Mammary epithelial cell (primary cell): ENCODE measurements at places on chromosomes 2 and 18.
A peak's percentile ranks its signal among the peaks of the same experiment; 100 is the strongest.

DNA sequence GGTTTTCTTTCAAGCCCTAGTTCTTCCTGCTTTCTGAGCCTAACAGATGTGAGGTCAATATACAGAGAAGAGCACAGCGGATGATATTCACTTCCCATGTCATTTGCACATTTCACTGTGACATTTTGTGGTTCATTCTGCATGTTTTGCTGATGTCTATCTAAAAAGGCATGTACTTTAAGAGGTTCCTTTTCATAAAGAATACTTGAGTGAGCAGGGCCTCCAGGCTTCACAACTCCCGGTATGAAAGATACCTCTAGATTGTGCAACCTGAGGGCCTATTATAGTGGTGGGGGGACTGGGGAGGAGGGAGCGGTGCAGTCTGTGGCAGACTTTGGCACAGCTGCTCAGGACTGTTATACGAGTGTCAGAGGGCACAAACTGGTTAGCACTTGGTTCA is 54.6 kb downstream of the CPO start:
- no peak for DNase-seq

GRCh38 chr18:42025974-42026625 is 71.1 kb downstream of the PIK3C3 start:
- no peak for DNase-seq

DNA sequence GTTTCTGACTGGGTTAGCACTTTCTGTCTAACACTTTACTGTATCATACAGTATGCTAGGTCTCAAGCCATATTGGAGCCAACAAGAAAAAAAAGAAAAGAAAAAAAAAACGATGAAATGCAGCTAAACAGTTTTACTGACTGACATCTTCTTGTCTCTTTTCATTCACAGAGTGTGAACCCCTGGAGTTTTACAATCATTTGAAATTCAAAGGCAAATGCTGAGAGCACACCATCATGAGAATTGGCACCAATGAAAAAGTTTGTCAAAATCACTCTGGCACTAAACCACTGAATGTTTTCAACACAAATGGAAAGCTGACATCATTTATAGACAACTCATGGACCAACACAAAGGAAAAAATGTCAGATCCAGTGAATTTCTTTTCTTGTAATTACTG is 513.3 kb downstream of the LRRTM4 start:
- no peak for DNase-seq

GRCh38 chr2:181784556-181784955 is 104.2 kb upstream of the NEUROD1 start:
- DNase-seq, result peak; percentile 77

GRCh38 chr2:1613078-1613445 is 131.3 kb downstream of the PXDN start:
- DNase-seq, result no peak

GRCh38 chr2:16013359-16013911 is 73.1 kb downstream of the MYCN start:
- DNase-seq, result no peak

DNA sequence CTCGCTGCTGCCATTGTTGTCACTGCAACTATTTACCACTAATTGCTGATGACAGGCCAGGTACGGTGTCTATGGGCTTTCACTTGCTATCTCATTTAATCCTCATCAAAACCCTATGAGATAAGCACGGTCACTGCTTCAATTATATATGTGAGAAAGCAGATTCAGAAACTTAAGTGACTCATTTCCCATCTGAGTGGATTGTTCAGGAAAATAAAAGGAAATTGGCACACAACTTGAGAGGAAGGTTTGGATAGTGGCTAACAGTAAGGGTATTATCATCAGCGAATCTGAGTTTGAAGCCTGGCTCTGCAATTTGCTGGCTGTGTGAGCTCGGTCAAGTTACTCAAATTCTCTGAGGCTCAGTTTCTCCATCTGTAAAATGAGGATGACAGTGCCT is 196.0 kb downstream of the KCNS3 start:
- DNase-seq, result no peak

GRCh38 chr2:236748385-236748784 is 178.8 kb downstream of the ACKR3 start:
- DNase-seq, result no peak

DNA sequence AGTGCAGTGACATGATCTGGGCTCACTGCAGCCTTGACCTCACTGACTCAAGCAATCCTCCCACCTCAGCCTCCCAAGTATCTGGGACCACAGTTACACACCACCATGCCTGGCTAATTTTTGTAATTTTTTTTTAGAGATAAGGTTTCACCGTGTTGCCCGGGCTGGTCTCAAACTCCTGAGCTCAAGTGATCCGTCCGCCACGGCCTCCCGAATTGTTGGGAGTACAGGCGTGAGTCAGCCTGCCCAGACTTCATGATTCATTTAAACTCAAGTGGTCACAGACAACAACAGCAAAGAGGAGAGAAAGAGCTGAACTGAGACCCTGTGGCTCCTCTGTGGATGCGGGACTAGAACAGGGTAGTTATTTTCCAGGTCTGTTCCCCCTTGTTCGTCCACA is 83.0 kb downstream of the TSHZ1 start:
- peak; percentile 9 for DNase-seq

- DNase-seq, result no peak
Observed at GRCh38 chr2:100230754-100231153, 88.4 kb upstream of the AFF3 start.

DNA sequence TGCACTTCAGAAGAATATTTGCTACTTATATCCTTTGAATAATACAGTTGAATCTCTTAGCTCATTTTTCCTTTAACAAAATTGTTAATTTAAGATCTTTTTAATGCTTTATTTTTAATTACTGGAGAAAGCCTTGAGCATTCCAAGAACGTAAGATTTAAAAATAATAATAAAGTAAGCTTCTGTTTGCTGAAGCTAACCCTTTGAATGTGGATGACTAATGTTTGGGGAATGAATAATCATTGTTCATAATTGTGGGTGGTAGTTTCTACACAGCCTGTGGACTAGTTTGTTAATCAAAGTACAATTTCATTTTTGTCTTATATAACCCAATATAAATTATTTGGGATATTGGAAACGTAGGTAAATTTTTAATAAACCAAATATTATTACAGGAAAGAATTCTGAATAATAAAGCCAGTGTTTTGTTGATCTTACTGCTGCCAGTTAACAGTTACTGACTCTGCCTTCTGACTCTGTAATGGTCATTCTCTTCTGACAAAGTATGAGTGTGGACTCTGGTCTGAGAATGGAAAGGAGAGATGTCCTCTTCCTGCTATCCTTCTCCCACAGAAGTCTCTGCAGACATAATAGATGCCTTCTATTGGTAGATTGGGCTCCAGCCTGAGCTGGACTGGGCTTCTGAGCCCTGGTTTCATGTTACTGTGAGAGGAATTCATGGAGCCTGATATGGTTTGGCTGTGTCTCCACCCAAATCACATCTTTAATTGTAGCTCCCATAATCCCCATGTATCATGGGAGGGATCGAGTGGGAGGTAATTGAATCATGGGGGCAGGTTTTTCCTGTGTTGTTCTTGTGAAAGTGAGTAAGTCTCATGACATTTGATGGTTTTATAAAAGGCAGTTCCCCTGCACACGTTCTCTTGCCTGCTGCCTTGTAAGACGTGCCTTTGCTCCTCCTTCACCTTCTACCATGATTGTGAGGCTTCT is 292.7 kb upstream of the SLC39A10 start:
- DNase-seq, result peak; percentile 74

DNA sequence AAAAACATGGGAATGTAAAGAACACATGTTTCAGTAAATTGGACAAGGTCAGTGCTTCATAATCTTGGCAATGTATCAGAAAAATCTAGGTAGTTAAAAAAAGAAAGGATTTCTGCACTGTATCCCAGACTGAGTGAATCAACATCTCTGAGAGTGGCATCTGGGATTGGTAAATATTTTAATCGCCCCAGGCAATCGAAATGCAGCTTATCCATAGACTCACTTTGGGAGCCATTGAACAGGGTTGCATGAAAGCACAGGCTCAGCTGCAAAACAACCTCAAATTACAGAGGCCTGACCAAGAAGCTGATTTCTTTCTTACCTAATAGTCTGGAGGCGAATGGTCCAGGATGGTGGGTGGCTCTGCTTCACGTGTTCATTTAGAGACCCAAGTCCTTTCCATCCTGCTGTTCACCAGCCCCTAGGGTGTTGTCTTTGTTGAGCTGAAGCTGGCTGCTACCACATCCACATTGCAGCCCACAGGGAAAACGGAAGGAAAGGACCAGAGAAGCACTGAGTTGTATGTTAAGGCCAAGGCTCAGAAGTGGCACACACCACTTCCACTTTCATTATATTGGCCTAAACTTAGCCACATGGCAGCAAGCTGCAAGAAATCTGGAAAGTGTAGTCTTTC is 59.0 kb downstream of the MOGAT1 start:
- DNase-seq, result no peak

- DNase-seq, result peak; percentile 15
Observed at GRCh38 chr2:160469164-160469563, 24.4 kb downstream of the RBMS1 start.

DNA sequence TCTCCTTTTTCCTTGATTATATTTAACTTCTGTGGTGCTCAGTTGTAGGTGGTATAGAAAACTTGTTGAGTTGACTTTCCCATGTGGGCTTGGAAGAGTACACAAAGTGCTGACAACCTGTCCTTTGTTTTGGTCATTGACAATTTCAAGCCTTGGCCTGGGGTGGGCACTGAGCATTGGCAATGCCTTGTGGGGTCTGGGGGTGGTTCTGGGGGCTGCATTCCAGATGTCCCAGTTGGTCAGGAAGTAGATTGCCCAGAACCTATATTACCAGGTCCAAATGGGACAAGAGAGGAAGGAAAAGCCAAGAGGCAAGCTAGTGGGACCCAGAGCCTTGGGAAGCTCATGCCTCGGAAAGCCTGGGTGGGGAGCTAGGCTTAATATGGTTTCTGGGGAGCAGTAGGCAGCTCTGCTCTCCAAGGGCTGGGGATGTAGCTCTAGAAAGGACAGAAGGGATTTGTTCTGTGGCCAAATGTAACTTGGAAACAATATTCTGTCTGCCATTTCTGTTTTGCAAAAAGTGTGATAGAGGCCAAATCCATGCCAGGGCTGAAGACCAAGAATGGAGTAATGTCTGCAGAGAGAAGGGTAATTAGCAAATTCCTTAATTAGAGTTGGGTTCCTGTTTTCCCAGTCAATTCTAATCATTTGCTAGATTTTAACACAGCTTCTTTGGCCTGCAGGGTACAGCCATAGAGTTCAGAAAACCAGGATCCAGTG is 87.4 kb downstream of the SLC4A3 start:
- DNase-seq, result no peak

GRCh38 chr18:48129621-48130082 is 199.2 kb upstream of the SMAD2 start:
- DNase-seq, result no peak

GRCh38 chr2:3122525-3122924 is 255.1 kb downstream of the EIPR1 start:
- no peak for DNase-seq

DNA sequence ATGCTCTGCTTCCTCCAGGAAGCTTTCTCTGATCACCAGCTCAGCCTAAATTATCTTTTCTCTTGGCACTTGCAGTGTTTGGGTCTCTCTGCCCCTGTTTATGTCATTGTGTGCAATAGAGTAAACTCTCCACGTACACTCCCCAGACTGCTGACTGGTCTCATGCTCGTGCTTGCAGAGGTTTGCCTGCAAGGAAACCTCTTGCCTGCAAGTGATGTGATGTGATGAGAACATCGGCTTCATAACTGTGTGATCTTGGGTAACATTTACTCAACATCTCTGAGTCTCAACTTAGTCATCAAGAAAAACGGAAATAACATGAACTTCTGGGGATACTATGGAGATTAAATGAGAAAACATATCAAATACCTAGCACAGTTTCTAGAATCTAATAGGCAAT is 92.3 kb downstream of the BIN1 start:
- DNase-seq, result peak; percentile 94

GRCh38 chr18:10560452-10561045 is 34.7 kb downstream of the NAPG start:
- DNase-seq, result peak; percentile 55

- no peak for DNase-seq
Observed at GRCh38 chr2:176181551-176181950, 6.9 kb upstream of the HOXD1 start.

DNA sequence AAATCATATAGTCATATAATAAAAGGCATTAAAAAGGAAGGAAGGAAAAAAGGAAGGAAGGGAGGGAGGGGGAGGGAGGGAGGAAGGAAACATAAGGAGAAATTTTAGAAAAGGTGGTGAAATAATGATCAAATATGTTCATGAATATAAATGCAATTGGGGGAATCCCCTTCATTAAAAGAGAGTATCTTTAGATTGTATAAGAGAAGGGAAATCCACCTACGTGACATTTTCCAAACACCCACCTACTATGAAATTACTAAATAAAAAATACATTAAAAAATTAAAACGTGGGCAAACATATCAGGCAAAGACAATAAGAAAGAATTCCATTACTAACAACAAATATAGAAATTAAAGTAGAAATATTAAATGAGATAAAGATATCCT is 203.4 kb upstream of the PARD3B start:
- DNase-seq, result no peak

- DNase-seq, result no peak
Observed at GRCh38 chr2:85753035-85753524, 711 bp upstream of the ATOH8 start.

DNA sequence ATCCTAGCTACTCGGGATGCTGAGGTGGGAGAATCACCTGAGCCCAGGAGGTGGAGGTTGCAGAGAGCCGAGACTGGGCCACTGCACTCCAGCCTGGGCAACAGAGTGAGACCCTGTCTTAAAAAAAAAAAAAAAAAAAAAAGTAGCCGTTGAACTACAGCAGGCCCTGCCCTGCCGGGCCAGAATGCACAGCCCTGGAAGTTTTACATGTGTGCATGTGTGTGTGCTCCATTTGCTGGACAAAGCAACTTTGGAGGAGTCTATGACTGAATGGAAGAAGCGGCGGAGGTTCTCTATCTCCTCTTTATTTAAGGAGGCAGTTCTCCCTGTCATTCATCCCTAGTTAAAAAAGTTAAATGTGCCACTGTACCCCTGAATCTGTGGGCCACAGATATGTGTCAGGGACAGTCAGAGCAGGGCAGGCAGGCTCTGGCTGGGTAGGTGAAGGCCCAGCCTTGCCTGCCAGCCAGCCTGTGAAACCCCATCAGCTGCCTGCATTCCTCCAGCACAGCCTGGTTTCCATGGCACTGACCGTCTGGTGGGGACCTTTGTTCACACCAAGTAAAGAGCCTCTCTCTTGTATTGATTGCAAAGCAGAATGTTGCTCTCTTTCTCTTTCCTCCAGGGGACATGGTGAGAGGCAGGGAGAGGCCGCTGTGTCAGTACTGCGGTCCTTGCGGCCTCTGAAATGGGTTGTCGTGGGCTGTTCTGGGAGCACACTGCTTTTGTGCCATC is 10.9 kb downstream of the LIPG start:
- DNase-seq, result peak; percentile 9
